ENCODE measurements at places on chromosomes 12 and 14.

- no peak for DNase-seq
Observed at GRCh38 chr12:12992418-12993130, 7.5 kb downstream of the HEBP1 start.

DNA sequence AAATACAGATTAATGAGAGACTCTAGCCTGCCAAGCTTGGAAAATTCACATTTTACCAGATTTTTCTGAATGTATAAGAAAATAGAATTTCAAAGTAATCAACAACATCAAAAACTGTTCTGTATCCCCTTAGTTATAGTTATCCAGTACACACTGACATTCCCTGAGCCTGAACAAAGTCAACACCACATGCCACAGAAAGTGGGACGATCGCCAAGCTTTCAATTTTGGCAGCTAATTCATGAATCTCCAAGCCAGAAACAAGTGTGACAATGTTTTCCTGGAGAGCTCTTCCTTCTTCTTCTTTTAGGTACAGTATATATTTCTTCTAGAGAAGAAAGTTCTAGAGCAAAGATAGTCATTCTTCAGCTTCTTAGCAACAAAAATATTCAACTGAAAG is 290.2 kb downstream of the PRKD1 start:
- DNase-seq = no peak

DNA sequence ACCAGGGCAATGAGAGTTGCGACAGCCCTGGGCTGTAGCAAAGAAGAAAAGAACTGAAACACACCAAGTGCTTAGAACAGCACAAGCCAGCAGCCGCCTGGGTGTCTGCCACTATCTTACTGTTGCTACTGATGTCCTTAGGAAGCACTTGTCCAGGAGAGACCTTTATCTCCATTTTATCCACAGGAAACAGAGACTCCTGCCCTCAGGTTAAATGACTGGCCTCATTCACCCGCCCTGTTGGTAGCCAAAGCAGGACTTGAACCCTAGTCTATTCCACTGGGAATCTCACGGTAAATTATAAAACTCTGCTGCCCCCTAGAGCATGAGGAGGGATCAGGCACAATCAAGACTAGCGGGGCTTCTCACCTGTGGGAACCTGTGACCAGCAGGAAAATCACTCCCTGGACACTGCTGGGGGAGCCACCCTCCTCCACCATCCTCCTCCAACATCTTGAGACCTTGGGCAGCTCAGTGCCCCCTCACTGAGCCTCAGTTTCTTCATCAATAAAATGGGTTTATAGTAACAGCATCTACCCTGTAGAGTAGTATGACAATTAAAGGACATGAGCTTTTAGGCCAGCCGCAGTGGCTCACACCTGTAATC is 20.5 kb upstream of the TESC start:
- no peak for DNase-seq

- no peak for DNase-seq
Observed at GRCh38 chr12:21324551-21324950, 10.2 kb downstream of the SLCO1A2 start.

DNA sequence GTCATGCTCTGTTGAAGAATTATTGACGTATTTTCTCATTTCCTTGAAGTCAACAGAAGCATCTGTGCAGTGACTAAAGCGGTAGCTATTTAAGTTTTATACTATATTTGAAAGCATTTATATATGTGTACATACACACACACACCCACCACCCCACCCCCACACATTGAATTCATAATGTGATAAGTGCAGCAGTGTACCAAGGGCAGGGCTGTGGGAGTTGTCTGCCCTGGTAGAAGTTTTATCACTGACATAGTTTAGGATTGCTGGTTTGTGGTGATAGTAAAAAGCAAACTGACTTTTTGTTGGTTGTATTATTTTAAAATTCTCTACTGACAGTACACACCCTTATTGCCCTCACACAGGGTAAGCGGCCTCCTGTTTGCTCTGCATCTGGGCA is 39.1 kb downstream of the GAS2L3 start:
- DNase-seq = no peak

GRCh38 chr14:95237121-95237957 is 80.0 kb upstream of the DICER1 start:
- DNase-seq = no peak

GRCh38 chr12:52529417-52529816 is 9.2 kb upstream of the KRT5 start:
- DNase-seq = no peak

- DNase-seq = no peak
Observed at GRCh38 chr14:60760644-60761364, 26.2 kb downstream of the MNAT1 start.

DNA sequence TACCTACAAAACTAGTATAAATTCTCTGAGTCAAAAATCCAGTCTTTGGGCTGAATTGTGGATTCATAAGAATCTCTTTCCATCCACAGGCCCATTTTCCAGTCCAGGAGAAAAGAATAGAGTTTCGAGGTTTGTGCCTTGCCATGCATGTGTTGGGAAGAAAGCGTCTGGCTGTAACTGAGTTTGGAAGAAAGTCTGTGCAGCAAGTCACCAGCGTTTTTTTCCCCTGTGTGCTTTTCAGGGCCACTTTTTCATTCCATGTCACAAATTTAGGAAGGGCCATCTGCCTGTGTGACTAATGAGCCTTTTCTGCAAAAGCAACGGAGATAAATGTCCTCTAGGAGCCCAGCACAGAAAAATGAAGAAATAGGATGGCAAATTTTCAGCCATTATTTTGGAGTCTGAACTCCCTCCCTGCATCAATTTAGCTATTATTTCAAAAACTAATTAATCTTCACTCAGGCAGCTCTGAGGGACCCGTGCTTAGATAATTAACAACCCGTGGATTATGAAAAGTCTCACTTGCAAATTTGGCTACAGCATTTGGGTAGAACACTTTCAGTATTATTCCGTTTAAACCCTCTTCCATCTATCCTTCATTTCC is 261.5 kb downstream of the SUDS3 start:
- no peak for DNase-seq

- DNase-seq = no peak
Observed at GRCh38 chr14:68977180-68977717, 1.9 kb downstream of the ACTN1 start.

- no peak for DNase-seq
Observed at GRCh38 chr12:79420146-79420618, 270.6 kb downstream of the PAWR start.

GRCh38 chr12:124463341-124463921 is 104.0 kb downstream of the NCOR2 start:
- no peak for DNase-seq

- no peak for DNase-seq
Observed at GRCh38 chr14:59139324-59139723, 49.1 kb upstream of the DAAM1 start.

DNA sequence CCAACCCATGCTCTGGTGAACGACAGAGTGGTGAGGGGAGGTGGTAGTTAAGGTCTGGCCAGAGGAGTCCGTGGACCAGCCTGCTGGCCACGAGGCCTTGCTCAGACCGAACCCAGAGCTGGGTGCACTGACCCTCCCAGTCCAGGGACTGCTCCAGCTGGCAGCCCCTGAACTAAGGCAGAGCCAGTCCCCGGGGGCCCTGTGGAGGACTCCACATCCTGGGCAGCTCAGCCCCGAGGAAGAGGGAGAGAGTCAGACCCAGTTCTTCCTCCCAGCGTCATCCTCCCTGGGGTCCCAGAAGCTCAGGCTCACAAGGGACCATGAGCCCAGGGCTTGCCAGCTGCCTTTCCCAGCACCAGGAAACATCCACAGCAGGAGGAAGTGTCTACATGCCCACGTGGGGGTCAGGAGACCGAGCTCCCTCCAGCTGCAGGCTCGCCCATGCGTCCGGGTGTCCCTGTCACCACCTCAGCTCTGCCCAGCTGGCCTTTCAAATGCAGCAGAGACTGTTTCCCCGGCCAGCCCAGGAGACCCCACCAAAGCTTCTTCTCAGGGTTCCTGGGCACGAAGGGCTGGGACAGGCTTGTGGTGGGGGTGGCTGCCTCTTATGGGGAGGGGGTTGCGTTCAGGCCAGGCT is 194.4 kb downstream of the KIF26A start:
- no peak for DNase-seq

- DNase-seq = no peak
Observed at GRCh38 chr12:125676366-125676765, 611.1 kb downstream of the AACS start.

DNA sequence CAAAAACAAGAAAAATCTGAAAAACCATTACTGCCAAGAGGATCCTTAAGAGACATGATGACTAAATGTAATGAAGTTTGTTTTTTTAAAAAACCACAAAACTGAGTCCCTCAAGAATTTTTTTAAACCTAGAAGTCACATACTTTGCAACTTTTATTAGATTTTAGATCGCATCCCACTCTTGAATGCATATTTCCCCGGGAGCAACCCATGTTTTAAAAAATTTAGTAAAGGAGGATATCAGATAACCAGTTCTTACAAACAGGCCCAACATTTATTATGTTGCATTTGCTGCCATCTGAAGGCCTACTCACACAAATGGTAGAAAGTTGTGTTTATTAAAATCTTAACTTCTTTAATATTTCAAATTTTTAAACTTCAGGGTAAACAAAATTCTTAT is 44.3 kb upstream of the CCT2 start:
- DNase-seq = no peak

DNA sequence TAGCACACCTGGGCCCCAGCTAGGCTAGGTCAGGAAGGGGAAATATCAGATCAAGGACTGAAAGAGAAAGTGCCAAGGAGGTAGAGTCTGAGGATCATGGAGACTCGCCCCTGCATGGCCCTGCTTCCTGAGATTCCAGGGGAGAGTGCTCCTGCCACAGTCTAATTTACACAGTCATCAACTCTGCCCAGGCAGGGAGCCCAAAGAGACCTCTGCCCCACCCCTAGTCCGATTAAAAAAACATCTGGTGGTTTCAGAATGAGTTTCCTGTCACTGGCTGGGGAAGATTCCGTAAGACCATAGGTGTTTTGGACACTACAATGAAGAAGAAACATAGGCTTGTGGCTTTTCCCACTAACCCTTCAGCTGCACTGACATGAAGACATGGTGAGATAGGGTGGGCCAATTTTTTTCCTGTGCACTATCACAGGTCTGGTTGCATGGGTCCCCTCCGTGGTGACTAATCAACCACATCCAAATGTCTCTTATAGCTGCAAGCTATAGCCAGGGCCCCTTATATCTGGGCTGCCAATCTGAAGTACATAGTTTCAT is 31.5 kb upstream of the GZMB start:
- no peak for DNase-seq

DNA sequence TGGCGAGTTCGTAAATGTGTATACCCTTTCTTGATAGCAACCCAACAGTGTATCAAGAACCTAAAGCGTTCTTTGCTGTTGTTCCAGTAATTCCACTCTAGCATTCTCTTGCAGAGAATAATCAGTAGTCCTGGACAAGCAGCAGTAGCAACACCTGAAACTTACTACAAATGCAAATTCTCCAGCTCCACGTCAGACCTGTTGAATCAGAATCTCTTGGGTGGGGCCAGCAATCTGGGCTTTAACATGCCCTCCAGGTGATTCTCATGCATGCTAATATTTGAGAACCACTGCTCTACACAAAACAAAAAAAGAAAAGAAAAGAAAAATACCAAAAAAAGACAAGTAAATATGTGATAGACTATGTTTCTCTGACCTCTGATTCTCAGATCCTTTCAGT is 10.1 kb downstream of the PTGDR start:
- DNase-seq = no peak

DNA sequence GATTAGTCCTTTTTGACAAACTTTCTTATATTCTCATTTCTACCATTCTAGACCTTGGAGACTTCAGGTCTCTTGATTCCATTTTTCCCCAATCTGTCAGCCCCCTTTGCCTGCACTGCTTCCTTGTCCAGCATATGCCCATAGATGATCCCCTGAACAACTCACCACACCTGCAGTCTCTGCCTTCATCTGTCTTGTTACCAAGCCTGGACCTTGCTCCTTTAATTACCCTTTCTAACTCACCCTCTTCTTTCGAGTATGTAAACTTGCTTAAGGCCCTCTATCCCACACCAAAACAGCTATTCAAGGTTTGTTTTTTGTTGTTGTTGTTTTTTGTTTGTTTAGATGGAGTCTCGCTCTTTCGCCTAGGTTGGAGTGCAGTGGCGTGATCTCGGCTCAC is 9.6 kb downstream of the COX14 start:
- no peak for DNase-seq

- no peak for DNase-seq
Observed at GRCh38 chr12:77644915-77645605, 185.6 kb upstream of the NAV3 start.

- DNase-seq = no peak
Observed at GRCh38 chr12:906062-906585, 43.4 kb downstream of the RAD52 start.

- no peak for DNase-seq
Observed at GRCh38 chr12:34119366-34119765, 97.1 kb downstream of the ALG10 start.

GRCh38 chr12:27549236-27549800 is 25.3 kb downstream of the PPFIBP1 start:
- no peak for DNase-seq

DNA sequence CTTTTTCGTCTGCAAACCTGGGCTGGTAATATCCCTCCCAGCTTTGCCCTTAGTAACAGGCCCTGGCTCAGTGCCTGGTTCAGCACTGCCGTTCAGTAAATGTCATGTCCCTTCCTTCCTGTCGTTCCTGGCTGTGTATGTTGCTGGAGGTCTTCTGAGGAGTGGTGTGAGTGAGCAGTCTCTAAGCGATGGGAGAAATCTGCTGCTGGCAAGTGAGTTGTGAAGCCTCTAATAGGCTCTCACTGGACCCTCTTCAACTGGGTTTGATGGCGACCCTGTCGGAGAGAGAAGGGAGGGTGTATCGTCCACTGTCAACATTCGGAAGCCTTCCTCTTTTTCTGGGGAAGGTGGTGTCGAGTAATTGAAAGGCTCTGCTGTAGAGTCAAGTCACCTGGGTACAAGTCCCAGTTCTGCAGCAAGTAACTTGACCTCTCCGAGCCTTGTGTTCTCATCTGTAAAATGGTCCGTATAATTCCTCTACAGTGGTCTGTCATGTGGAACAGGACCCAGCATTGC is 62.8 kb downstream of the HRK start:
- DNase-seq = no peak

DNA sequence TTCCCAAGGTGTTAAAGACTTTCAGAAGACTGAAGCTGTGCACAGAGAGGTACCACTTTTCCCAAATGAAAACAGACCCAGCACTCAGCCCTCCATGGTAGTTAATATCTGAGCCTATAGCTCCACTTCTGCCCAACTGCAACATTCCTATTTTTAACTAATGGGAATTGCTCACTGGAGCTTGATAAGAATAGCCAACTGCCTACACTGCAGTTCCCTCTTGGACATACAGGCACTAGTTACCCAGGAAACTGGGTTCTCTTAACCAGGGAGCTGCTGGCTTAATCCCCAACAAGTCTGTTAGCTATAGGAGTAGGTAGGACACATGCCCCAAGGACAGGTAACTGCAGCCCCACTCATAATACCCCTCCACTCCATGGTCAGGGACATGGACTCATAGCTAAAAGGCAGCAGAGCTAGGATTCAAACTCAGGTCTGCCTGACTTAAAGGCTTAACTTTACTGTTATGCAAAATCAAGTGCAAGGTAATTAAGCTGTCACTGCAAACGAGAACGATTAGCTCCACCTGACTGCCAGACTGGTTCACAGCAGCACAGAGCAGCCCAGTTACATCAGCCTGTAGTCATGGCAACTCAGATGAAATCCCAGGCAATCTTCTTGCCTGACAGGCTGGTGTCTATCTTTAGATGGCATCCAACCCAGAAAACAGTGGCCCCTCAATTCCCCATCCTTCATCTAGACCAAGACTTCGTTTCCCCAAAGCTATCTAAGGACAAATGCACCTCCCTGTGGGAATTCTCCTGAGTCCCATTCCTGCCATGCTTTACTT is 77.1 kb upstream of the ACTN1 start:
- DNase-seq = peak; percentile 45
